ENCODE measurements at places on chromosomes 7 and 10.

DNA sequence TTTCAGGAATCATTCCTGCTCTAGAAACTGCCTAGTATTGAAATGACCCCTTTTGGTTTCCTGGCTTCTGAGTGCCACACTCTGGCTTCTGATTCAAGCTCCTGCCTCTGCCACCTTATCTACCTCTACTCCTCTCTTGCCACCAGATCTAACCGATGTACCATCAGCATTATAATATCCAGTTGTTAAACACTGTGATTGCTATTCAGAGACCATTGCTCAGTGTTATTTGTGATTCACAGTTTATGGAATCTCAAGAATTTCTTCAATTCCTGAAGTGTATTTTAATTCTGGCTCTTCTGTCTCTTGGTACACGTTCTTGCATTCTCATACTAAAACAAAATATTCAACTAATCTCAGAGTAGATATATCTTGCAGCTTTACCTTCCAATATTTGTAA, 88.7 kb downstream of the DYNC1I1 start:
- no peak for DNase-seq

DNA sequence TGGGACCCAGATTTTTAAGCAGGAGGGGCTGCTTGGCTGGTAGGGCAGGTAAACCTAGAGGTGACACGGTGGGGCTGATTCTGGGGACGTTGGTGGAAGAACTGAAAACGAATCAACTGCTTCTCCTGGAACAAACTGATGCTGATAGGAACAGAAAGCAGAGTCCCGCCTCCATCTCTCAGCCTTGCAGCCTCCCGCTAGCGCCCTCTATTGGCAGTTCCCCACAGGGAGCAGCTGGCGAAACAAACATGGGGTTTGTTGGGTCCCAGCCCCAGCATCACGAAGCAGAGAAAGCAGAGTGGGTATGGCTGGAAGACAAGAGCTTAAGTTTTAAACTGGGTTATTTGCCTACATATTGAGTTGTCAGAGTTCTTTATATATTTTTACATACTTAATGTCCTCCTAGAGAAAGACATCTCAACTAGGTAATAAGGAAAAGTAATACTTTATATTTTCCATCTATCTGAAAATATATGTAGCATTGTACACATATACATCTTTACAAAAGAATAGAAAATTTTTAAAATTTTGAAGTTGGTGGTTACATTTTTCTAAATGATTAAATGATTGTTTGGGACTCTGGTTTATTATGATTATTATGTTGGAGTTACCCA, 42.3 kb upstream of the FOXI2 start:
- DNase-seq: no peak

DNA sequence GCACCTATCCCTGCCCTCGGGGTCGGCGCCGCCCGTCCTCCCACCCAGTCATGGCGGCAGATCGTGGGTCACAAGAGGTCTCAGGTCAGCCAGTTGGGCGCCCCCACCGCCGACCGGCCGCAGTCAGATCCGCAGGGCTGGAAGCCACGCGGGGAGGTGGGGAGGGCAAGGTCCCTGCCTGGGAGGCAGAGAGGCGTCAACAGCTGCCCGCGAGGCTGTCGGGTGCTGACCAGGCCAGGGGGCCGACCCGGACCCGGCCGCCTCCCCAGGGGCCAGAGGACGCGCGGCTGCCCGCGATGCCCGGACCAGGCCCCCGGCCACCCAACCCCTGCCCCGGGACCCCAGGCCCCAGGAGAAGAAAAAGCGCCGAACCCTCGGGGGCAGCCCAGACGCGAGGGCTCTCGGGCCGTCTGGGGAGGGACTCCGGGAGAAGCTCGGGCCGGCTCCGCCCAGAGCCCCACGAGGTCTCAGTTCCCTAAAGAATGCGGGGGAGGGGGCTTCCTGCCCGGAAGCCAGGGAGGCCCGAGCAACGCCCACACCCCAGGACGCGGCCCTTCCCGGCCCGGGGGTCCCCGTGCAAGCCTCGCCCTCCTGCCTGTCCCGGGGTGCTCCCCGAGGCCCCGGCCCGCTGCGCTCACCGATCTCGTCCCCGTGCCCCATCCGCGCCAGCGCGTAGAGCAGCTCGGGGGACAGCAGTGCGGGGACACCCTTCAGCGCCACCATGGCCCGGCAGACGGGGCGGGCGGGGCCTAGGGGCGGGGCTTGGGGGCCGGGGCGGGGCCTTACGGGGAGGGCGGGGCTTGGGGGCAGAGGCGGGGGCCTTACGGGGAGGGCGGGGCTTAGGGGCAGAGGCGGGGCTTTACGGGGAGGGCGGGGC, at the start of gene FUOM:
Gene FUOM, minus strand, starts transcription at position 735 of the 877 bp plus-strand sequence. Its CDS starts 12 bp downstream, at position 723.
- no peak for DNase-seq

DNA sequence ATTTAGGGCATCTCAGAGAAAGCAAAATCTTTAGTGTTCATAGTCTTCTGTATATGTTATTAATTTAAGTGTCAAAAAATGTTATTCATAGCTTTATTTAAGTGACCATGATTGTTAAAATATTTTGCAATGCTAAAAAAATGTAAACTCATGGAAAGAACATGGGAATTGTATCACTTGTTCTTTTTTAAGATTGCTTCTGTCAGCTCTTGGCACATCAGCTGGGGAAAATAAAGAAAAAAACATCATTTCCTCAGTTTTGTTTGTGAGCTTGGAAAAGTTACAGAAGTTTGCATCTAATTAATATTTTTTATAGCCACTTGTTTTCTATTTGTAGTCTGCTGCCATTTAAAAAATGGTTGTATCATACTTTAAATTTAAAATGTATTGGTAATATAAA, 285.9 kb upstream of the CSTF2T start:
- no peak for DNase-seq

DNA sequence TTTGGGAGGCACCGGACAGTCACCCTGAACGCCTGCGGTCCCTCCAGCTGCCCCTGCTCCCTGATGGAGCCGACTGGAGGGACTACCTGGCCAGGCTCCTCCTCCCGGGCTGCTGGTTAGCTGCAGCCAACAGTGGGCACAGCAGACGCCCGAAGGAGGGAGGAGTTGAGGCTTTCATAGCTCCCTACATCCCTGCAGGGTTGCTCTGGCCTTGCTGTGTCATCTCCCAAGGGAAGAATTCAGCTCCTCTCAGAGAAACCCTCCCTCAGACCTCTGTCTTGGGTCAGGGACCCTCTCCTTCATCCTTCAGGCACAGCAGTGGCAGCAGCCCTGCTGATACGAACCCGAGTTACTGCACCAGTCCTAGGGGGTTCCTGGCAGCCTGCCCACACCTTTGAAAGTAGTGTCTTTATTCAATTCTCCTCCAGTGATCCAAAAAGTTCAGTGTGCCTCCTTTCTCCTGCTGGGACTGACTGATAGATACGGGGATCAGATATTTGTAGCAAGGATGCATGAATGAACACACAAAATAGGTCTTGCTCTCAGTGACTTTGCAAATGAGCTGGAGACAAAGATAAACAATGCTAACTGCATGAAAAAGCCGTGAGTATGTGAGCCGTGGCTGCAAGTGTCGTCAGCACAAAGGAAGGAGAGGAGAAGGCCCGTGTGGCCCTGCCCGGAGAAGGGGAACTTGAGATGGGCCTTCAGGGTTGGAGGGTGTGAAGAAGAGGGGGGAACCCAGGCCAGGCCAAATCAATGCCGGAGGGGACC, 136.6 kb downstream of the PRKAG2 start:
- no peak for DNase-seq

DNA sequence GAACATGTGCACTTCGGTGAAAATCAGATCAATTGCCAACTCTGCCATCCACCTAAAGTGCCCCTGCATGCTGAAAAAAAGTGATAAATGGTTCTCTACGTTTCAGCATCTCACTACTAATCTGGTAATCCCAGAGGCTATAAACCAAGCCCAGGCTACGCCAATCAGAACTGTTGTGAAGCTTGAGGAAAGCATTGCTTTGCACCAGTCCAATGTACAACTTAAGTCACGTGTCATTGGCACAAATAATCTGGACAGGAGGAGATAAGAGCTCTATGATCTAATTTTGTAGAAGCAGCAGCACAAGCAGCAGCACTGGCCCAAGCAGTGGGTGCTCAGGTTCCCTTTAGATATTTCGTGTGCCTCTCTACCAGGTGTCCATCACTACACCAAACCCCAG, 4.4 kb upstream of the EGR2 start:
- DNase-seq: no peak

DNA sequence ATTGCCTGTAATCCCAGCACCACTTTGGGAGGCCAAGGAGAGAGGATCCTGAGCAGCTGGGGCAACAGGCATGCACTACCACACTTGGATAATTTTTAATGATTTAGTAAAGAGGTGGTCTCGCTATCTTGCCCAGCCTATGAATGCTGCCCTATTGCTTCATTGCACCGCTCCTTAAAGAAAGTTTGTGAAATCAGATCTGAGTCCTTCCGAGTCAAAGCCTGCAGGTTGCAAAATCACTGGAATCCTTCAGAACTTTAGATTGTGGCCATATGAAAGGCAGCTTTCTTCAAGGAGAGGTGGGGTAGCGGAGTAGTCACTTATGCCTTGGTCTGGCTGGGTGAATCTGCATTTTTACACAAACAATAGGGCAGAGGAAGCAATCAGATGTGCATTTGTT, 166.3 kb downstream of the ARHGAP12 start:
- DNase-seq: no peak

DNA sequence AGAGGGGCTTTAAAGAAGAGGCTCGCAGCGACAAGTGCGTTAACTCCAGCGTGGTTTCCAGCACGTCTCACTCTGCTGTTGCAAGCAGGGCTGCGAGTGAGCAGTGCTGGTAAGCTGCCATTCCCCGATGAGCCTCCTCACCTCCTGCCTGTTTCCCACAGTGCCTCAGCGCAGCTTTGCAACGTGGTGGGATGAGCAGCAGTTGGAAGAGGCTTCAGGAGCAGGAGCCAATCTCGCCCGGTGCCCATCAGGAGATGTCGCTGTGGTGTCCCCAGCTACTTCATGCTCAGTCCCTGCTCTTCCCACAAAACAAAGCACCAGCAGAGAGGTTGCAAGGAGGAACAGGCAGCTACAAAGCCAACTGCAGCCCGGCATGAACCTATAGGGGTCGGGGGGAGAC, 2.4 kb upstream of the ADARB2 start:
- no peak for DNase-seq

- DNase-seq: no peak
These were observed 1047.8 kb downstream of the NRG3 start for GRCh38 chr10:82922755-82923154.

GRCh38 chr7:8217200-8218068, 44.5 kb downstream of the ICA1 start:
- no peak for DNase-seq
